AG08396 (cell line): ENCODE measurements at places on chromosomes 12 and 14.

DNA sequence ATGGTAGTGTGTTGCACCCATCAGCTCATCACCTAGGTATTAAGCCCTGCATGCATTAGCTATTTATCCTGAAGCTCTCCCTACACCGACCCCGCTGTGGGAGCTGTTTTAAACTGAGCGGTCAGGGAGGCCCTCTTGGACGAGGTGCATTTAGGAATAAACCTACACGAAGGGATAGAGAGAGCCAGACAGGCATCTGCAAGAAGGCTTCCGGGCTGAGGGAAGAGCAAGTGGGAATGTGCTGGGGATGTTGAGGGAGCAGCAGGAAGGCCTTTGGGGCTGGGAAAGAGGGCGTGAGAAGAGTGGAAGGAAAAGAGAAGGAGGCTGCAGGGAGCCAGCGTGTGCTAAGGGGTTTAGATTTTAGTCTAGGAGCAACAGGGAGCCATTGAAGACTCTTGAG lies 34.5 kb downstream of the RPH3A start:
- DNase-seq, result no peak

- DNase-seq, result no peak
Observed at GRCh38 chr12:43287706-43288383, 264.2 kb downstream of the ADAMTS20 start.

- no peak for DNase-seq
Observed at GRCh38 chr12:93773122-93773871, 96.1 kb downstream of the CRADD start.

DNA sequence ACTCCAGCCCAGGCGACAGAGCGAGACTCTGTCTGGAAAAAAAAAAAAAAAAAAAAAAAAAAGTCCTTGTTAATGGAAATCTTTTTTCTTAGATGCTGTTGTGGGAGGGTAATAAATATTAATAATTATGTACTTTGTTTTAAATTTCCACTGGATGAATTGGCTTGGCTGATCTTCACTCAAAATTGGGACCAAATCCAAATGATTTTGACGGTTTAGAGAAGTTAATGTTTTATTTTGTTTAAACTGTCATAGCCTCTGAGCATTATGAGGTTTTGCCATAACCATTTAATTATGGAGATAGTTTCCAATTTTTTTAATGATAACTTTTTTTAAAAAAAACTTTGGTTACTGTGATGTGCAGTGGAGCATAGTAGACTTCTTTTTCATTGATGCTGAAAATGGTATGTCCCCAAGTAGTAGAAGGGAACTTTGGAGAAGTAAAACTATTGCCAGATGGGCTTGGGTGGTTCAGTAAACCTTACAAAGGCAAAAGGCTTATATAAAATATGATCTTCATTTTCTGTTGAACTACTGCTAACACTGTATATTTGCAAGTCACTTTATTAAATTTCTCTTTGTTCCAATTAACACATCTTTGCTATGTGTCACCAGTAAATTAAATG lies 3.9 kb upstream of the PMCH start:
- no peak for DNase-seq

GRCh38 chr12:2586156-2587038 lies 208.4 kb upstream of the FKBP4 start:
- peak; percentile 34 for DNase-seq

DNA sequence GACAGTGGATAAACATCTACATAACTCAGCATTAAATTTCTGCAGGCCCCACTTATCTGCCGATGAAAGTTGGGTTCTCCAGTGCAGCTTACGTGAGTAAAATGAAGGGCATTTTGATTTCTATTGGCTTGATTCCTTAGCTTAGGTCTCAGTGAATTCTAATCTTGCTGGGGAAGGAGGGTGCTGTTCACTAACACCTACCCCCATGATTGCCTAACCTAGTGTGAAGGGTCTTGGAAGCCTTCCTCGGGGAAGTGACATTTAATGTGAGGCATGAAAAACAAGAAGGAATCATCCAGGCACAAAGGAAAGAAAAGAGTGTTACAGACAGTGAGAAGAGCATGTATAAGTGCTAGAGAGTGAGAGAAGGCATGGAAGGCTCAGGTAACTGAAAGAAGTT lies 81.0 kb downstream of the DAAM1 start:
- no peak for DNase-seq

- peak; percentile 75 for DNase-seq
Observed at GRCh38 chr14:23727566-23728335, 91.6 kb downstream of the DHRS2 start.

DNA sequence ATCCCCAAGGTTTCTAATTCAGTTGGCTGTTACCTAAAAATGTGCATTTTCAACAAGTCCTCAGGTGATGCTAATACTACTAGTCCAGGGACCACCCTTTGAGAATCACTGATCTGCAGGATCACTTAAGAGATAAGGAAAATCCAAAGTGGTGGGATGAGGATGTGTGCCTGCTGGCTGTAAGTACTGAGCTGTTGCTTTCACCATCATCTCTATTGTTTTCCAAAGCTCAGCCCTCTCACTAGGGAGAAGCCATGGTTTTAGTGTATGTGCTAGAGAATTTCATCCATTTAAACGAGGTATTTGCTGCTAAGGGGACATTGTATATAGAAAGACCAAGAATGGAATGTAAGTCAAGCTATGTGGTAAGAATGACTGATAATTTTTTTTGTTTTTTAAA lies 202.3 kb downstream of the KIF21A start:
- DNase-seq, result no peak

DNA sequence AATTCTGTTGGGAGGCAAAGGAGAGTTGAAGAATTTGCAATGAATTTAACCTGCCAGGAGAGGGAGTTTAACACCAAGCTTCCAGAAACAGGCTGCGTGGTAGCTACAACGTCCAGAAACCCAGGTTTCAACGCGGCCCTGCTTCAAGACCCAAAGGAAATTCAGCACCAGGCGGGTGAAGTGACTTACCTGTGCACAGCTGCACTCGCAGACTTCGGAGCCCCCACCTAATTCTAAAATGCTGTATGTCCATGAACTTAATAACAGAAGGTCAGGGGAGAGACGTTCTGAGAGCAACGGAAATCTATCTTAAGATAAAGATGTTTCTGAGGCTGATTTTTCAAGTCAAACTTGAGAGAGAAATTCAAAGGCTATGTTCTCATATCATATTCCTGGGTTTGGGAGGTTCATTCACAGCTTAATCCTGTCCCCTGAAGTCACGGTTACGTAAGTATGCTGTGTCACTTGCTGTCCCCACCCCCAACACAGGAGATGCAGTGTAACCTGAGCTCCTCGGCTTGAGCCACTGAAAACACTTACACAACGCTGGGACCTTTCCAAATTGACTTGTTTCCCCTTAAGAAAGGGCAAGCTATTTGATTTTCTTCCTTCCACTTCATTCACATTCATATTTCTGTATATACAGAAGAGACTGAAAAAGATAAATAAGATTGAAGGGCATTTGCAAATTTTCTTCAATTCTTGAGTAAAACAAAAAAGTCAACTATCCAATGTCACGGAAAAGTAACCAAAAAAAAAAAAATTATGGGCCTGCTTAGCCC lies 22.7 kb downstream of the CLIP1 start:
- DNase-seq, result peak; percentile 73

- DNase-seq, result no peak
Observed at GRCh38 chr14:33609582-33609981, 341.3 kb downstream of the EGLN3 start.

DNA sequence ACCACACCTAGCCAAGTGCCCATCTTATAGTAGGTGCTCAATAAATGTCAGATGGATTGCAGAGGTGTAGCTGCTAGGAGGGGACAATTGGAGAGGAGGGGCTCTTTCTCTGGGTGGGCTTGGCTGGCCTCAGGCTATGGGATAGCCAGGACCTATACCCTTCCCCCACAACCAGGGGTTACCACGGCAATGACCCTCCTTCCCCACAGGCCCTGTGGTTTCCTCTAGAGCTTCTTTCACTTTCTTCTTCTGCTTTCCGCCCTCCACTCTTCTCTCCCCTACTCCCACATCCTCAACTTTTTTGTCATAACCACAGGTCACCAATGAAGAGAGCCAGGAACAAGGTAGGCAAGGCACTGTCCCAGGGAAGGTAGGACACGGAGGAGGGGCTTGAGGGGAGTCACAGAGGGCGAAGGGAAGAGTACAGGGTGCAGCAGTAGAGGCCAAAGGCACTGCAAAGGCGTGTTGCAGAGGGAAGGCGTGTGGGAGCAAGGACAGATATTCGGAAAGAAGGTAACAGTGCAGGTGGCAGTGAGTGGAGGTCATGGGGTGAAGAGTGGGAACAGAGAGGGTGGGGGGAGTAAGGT lies 1.9 kb upstream of the ITGB7 start:
- DNase-seq, result no peak

GRCh38 chr12:62658910-62659309 lies 192.3 kb downstream of the MON2 start:
- no peak for DNase-seq

DNA sequence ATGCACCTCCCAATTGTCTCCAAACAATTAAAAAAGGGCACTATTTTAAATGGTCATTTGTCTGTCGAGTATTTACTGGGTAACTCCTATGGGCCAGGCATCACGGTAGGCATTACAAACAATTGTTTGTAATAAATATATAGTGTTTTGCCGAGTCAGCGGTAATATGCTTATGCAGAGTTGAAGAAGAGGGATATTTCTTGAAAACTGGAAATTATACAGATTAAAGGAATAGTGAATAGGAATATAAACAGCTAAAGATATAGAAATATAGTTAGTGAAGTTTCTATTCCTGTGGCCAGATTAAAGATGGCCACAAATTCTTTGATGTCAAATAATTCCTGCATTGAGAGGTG lies 13.5 kb upstream of the CRADD start:
- no peak for DNase-seq

DNA sequence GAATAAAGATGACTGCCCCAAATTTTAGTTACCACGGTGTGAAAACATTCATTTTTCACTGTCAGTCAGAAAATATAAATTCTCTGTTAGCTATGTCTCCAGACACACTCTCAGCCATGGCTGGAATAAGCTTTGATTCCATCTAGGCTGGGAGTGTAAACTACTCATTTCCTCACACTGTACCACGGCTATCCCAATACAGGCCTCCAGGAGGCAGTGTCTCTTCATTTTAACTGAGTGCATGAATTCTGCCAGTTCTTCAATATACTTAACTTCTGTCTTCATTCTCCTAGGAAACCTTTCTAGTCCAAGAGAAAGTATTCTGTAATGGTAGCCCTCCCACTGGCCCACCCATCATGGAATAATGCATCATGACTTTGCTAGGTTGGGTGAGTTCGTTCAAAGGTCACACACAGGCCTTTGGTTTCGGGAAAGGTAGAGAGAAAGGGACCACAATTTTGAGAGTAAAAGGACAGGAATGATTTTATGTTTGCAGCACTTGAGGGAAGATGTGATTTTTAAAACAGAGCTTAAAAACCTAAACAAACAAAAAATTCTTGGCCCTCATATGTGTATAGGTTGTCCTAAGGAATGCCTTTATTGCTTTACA lies 381.1 kb downstream of the SEC23A start:
- DNase-seq, result peak; percentile 46

- no peak for DNase-seq
Observed at GRCh38 chr12:92921877-92922276, 7.2 kb downstream of the EEA1 start.

- DNase-seq, result no peak
Observed at GRCh38 chr14:72925171-72925759, 999 bp upstream of the DCAF4 start.

GRCh38 chr12:73361156-73361863 lies 1089.1 kb downstream of the TRHDE start:
- no peak for DNase-seq

DNA sequence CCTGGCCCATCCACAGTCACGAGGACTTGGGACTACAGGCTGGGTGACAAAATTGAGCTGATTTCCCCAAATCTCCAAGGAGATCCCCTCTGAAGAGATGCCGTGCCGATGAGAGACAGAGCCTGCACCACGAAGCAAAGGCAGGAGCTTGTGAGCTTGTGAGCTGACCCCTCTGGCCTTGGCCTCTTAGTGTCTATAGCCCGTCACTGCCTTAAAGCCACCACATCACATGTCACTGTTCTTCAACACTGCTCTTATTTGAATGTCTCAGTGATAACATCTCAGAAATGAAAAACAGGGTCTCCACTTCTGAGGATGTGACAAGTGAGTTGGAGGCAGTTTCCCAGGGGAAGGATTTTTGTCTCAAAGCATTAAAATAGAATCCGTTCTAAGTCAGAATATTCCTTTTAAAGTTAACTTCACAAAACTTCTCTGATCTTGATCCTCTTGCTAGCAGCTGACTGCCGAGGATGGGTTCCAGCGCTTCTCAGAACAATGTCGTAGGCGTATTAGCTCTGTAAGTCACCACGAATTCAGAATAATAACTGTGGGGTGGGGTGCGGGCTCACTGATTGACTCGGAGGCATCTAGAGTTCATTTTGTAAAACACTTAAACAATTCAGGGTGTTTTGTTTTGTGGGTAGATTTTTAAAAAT lies 37.5 kb downstream of the CHST11 start:
- DNase-seq, result no peak

DNA sequence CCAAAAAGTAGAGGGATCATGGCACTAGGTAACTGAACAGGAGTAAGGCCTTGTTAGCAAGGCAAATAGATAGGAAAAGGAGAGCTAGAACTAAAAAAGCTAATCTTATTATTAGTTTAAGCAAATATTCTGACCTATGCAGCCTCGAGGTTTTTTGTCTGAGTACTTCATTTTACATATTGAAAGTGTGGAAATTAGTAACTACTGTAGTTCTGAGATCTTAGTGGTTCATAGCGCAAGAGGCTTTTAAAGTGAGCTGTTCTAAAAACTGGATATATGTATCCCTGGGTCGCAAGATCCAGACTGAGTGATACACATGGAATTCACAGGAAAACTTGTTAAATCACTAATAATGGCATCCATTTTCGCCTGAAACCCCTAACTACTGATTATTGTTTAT lies 411.0 kb upstream of the SOX5 start:
- no peak for DNase-seq

DNA sequence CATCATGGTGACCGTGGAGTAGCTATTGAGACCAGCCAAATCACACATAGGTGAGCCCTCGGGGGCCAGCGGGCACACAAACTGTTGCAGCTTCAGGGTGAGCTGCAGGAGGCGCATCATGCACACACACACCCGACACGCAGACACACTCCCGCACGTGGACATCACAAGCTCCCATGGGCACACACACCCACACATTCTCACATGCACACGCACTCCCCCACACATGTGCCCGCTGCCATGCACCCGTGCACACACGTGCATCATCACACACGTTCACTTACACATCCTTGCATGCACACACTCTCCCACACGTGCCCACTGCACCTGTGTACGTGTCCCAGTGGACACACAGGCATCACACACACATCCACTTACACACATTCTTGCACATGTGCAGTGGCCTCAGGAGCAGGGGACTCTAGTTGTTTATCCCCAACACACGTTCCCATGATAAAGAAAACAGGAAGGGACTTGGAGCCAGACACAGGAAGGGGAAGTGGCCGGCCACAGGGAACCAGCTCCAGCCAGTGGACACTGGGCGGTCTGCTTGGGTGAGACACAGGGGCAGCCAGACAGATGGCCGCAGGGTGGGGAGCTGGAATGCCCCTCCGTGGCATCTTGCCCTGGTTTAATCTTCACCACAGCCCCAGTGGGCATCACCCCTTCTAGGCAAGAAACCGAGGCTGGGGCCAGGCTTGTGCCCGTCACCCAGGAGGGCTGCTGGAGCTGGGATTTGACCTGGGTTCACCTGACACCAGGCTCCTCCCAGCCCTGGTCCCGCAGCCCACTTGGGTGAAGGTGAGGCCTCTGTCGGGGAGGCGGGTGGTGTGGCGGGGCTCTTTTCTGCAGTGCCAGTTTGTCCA lies 49.7 kb downstream of the CYP46A1 start:
- no peak for DNase-seq

- DNase-seq, result no peak
Observed at GRCh38 chr14:104136472-104137296, 1.7 kb upstream of the KIF26A start.

- DNase-seq, result no peak
Observed at GRCh38 chr12:65570451-65571130, 253.7 kb upstream of the HMGA2 start.
